ENCODE measurements at places on chromosomes 2 and 18.

GRCh38 chr18:28078849-28079248, 98.1 kb downstream of the CDH2 start:
- DNase-seq, result no peak

DNA sequence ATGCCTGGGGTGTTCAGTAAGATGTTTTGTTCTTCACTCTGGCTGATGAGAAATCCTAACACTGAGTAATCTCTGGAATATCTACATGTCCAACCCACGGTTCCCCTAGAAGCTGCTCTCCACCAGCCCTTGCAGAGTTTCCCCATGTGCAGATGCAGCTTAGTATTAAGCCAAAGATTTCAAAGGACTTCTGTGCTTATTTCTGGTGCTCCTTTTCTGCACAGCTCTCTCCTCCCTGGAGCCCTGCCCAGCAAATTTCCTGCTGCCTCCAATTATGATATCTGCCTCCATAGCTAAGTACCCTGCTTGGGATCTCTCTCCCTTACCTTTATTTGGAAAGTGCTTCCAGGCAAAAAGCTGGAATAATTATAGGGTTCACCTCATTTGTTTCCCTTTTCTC, 949.3 kb downstream of the BCL11A start:
- DNase-seq, result no peak

DNA sequence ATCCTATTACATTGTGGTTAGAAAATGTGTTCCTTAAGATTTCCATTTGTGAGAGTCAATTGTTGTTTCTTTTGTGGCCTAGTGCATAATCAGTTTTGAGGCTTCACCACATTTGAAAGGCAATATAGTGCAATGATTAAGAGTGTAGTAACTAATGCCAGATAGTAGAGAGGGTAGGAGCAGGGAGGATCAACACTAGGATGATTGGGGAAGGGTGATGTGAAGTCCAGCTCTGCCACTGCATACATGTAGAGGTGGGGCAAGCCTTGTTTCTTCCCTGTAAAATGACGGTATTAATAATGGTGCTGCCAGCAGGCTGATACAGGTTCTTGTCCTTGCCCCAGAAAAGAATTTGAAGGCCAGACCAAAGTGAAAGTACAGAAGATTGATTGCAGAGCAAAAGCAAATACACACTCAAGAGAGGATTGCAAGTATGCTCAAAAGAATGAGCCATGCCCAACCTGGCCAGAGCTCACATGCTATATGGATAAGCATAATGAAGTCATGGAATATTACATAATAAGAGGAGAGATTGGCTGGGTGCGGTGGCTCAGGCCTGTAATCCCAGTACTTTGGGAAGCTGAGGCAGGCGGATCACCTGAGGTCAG, 8.0 kb downstream of the SP100 start:
- DNase-seq, result no peak

GRCh38 chr2:49794396-49794795, 640.1 kb upstream of the FSHR start:
- no peak for DNase-seq

DNA sequence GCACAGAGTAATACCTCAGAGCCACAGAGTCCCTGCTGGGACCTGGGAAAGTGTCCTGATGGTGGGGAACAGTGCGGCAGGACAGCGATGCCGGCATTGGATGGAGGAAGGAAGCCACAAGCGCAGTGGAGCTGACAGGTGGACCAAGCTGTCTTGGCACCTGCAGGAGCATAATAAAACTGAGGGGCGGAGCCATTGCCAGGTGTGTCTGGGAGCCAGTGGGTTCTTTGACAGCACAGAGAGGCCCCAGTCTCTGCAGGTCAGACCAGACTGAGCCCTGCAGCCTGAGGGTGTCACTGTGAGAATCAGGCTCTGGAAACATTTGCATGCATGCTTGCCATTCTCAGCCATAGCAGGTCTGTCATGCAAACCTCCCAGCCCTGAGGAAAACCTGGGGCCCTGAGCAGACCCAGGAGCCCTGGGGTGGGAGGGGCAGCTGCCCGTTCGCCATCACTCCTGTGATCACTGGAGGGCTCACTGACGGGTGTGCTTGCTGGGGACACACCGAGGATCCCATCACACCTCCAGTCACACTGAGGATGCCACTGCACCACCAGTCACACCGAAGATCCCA, 210.5 kb upstream of the HDAC4 start:
- no peak for DNase-seq

GRCh38 chr2:128988326-128988725, 669.7 kb upstream of the HS6ST1 start:
- no peak for DNase-seq

- DNase-seq, result no peak
Measured at GRCh38 chr18:56462276-56462675, 176.1 kb downstream of the TXNL1 start.

- no peak for DNase-seq
Measured at GRCh38 chr2:31302940-31303563, 69.1 kb downstream of the EHD3 start.

DNA sequence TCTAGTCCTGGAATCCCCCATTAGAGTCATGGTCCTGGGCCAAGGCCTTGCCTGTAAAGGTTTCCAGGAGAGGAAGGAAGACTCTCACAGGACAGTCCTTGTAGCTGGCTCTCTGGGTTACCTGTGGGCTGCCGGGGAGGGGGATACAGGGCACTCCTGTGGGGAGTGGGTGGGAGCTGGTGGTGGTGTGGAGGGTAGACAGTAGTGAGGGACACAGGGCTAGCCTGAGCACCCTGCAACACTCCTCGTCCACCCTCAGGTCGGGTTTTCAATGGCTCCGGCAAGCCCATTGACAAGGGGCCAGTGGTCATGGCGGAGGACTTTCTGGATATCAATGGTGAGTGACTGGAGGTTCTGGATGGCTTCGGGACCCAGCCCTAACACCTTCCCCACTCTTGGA, 19.7 kb upstream of the ANKRD53 start:
- no peak for DNase-seq

DNA sequence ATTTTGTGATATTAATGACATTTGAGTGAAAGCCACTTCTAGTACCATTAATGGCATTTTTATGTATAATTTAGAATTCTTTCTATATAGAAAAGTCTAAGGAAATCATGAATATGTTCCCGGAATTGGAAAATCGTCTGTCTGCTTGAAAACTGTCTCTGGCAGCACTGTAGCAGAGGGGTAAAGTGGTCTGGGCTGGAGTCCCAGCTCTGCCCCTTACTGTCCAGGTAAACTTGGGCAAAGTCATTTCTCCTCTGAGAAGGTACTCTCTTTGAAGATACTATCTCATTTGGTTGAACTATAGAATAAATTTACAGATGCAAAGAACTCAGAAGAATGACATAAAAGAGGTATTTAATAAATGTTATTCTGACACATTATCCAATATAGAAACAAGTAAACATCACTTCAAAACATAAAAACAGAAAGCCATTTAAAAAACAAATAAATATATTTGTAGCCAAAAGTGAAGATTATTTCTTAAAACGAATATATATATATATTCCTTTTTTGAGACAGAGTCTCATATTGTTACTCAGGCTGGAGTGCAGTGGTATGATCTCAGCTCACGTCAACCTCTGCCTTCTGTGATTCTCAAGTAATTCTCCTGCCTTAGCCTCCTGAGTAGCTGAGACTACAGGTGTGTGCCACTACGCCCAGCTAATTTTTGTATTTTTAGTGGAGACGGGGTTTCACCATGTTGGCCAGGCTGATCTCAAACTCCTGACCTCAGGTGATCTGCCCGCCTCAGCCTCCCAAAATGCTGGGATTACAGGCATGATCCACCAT, 149.8 kb upstream of the ITGA4 start:
- DNase-seq, result no peak

DNA sequence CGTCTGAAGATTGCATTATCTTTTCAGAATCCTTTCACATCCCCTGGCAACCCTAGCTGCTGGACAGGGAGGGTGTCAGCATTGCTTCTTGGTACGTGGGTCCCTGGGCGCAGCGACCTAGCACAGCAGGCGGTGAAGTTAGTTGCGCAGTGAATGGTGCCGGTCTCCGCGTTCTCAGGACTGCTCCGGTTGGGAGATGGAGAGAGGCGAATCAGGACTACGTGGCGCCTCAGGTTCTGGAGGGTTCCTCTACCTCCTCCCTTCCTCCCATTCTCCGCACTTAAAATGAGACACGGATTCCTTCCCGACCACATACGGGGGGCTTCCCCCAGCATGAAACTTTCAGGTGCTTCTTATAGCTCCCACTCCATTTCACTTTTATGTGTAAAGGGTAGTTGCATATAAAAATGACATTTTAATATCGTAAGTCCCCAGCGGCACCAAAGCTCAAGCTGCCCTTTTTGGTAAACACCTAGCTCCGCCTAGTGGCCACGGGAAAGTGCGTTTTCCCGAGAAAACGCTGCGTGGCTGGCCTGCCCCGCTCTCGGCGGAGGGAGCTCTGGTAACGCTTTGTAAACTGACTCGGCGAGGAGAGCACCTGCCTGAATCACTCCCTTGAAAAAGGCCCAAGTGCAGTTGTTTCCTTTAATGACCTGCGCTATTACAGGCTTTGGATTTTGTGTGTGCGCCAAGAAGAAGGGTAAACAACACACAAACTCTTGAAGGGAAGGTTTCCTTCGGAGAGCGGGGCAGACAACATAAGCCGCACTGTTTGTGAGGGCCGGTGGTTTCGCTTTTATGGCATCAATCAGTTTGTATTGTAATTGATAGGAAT, 32.9 kb upstream of the INHBB start:
- peak; percentile 39 for DNase-seq

- peak; percentile 18 for DNase-seq
Measured at GRCh38 chr18:8696749-8697211, 8.6 kb upstream of the MTCL1 start.

- no peak for DNase-seq
Measured at GRCh38 chr18:11585596-11585995, 23.8 kb upstream of the SLC35G4 start.

DNA sequence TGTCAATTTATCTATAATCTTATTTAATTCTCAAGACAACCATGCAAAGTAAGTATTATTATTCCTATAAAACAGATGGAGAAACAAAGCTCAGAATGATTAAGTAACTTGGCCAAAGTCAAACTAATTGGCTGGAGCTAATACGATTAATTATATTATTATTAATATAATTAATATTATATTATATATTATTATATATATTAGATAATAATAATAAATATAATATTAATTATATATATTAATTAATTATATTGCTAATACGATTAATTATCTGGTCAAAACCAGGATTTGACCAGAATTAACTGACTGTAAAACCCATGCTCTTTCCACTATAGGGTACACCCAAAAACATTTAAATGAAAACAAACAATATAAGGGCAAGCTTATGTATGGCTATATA, 52.4 kb downstream of the FARSB start:
- DNase-seq, result no peak

Measured in anterior cingulate cortex (tissue), 58 donors.